ENCODE measurements at places on chromosomes 7 and 10.

GRCh38 chr7:7931626-7932025 lies 37.0 kb upstream of the GLCCI1 start:
- no peak for DNase-seq

DNA sequence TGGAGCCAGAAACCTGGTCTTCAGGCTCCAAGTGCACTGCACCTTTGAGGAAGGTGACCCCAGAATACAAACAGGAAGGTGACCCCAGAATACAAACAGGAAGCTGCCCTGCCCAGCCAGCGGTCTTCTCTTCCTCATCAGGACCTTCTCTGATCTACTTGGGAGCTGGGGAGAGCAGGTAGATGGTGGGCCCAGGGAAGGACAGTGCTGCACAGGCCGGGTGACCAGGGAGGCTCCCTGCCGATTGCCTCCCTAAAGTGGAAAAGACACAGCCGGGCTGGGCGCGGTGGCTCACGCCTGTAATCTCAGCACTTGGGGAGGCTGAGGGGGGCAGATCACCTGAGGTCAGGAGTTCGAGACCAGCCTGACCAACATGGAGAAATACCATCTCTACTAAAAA lies 151.8 kb upstream of the CHST15 start:
- no peak for DNase-seq

DNA sequence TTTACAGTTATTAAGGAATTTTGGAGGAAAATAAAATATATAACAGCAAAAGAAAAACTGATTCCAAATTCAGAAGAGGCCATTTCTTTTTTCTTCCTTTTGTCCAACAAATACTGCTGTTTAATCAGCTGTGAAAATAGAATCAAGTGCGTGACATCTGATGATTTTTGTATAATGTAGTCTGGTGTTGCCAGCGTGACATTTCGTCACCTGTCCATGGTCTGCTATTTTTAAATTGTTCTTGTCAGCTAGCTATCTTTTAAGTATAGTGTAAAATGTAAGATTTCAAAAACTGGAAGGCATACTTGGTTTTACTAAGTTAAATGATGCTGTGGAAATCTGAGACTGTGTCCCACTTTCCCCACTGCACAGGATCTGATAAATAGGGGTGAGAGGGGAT lies 105.9 kb downstream of the CPEB3 start:
- no peak for DNase-seq

DNA sequence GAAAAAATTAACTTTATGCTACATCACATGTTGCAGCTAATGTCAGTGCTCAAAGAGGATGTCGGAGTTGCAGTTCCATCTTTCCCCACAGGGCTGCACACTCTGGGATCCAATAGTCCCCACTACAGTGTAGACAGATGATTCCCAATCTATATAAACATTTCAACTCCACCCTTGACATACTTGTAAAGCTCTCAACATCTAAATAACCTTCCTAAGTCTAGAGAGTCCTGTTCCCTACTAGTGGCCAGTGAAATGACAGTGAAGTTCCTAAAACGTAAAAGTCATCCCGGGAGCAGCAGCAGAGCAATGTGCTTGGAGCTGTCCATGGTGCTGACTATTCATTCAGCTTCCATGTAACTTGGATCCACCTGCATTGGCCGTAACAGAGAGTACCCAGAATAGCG lies 145.1 kb downstream of the GRM8 start:
- no peak for DNase-seq

DNA sequence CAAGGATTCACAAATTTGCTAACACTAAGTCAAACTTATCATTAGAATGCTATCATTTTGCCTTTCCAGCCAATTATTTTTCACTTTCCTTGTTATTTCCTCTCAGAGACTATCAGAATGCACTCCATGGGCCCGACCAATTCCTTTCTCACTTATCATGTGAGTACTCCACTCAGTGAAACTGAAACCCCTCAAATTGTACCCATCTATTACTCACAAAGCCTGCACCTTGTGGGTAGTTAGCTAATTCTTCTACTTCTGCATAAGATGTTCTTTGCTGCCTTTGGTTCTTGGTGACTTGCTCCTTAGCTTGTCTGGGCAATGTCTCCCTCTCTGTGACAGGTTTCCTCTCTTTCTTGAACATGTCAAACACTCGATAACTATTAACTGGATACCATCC lies 35.2 kb upstream of the MBL2 start:
- no peak for DNase-seq

- DNase-seq = no peak
Observed at GRCh38 chr7:18547509-18548187, 52.1 kb downstream of the HDAC9 start.

GRCh38 chr7:137592232-137592896 lies 248.8 kb upstream of the PTN start:
- peak; percentile 21 for DNase-seq

DNA sequence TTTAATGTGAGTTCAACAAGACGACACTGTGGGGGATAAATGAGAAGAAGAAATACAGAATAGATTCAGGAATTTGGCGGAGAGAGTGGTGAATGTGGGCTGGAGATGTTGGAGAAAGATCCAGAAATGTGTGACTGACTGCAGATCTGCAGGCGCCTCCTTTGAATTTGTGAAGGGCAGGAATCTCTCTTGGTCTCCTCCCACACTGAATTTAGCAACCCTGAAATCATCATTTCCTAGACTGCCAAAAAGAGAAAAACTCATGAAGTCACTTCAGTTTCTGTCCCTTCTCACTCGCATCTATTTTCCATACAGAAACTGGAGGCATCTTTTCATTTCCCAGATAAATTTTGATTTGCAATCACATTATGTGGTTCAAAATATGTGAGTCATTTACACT lies 128.7 kb downstream of the GNAI1 start:
- no peak for DNase-seq

DNA sequence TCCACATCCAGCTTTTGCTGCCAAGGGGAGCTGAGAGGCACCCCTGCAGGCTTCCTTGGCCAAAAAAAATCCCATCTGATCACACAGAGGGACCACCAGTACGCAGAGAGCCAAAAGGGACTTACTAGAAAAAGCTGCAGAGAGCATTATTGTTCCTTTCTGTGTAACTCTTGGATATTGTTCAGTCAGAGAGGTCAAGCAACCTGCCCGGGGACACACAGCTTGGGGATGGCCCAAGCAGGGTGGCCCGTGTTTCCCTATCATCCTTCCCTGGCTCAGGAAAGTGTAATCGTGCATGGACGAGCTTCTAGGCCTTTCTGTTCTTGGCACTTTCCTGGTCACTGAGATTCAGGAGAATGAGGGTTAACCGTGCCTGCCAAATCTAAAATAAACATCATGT lies 84.1 kb upstream of the SH2B2 start:
- no peak for DNase-seq

DNA sequence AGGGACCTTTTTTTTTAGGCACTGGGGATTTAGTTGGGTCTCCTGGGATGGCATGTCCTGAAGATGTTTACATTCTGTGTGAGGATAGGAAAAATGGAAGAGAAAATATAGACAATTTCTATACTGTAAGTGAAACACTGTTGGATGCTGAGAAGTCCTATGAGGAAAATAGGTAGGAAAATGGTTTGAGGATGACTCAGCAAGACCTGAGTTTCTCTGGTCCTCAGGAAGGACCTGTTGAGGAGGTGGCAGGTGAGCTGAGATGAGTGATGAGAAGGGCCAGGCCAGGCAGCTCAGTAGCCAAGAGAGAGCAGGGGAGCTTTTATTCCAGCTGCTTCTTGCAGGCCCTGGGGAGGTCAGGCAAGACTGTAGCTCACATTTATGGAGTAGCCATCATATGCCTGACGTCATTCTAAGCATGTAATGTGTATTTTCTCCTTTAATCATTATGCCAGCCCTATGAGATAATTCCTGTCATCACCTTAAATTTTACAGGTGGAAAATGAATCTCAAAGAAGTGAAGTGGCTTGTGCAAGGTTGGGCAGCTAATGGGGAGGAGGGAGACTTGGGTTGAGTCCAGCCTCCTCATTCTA lies 19.1 kb upstream of the LRRC18 start:
- DNase-seq = no peak

DNA sequence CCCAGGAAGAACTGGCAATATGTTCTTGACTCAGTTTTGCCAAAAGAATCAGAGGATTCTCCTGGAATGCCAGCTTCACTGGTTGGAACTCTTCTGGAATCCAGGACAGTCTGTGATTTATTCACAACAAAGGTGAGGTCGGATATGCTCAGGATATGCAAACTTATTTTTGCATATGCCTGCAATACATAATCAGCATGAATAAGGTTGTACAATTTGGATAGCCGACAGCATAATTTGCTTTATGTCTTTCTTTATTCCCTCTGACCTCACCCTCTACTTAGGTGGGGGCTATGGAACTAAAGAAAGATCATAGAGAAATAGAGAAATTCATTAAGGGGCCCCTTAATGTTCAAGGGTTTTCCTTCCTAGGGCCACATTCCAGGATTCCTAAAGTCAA lies 57.6 kb upstream of the AKR1E2 start:
- DNase-seq = no peak

DNA sequence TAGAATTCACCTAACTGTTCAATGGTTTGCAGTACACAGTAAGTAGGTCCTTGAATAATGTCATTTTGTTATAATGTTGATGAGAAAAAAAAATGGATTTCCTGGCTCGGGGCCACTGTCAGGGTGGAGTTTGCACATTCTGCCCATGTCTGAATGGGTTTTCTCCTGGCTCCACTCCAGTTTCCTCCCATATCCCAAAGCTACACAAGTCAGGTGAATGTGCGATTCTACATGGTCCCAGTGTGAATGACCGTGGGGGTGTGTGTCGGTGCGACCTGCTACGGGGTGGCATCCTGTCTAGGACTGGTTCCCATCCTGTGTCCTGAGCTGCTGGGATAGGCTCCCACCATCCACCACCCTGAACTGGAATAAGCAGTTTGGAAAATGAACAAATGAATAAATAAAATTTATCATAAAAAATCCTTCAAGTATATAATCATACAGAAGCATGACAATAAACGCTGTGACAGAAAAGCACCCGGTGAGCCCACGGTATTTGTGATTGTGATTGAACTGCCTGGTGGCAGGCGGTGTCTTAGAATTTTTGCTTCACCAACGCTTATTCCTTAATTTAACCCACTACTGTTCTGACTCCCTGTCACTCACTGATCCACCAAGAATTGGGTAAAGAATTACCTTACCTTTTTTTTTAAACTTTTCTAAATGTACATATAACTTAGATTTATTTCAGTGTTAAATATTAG lies 114.1 kb downstream of the ICA1 start:
- no peak for DNase-seq

DNA sequence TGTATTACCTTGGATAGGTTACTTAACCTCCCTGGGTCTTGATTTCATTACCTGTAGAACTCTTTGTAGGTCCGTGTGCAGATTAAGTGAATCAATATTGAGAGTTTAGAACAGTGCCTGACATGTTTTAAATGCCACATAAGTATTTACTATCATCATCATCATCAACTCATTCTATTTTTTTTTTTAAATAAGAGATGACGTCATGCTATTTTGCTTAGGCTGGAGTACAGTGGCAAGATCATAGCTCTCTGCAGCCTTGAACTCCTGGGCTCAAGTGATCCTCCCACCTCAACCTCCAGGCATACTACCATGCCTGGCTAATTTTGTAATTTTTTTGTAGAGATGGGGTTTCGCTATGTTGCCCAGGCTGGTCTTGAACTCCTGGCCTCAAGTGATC lies 132.0 kb upstream of the FZD8 start:
- DNase-seq = no peak

DNA sequence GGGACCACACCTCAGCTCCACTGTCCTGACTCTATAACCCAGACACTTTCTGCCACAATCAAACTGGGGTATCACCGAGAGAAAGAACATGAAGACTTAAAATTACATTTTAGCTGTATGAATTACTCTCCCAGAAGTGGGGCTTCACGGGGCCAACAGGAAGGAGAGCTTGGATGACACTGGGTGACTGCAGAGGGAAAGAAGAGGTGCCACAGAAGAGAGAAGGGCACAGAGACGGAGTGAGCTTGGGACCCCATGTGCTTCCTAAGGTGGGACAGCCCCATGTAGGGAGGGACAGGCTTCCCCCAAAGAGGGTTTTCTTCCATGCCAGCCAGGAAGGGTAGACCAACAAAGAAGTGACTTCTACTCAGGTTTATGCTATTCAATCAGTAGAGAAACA lies 162.0 kb upstream of the RHEB start:
- DNase-seq = no peak

DNA sequence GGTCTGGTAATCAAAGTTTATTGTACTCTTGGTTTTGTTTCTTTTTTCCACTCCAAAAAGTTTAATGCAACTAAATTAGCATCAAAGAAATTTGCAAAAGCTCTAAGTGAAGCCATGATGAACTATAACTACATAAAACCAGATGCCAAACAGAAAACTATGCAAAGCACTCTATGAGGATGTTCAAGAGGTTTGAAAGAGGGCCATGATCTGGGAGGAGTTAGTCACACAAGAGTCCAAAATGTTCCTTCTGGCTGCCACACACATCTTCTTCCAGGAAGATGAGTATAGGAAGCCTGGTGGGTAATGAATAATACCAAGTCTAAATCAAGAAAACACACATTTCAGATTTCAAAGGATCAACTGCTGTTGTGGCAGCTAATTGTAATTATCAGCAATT lies 28.4 kb downstream of the GLI3 start:
- DNase-seq = no peak

- no peak for DNase-seq
Observed at GRCh38 chr7:2794836-2795636, 49.1 kb downstream of the GNA12 start.

GRCh38 chr10:103679096-103679790 lies 176.1 kb downstream of the SH3PXD2A start:
- DNase-seq = no peak

DNA sequence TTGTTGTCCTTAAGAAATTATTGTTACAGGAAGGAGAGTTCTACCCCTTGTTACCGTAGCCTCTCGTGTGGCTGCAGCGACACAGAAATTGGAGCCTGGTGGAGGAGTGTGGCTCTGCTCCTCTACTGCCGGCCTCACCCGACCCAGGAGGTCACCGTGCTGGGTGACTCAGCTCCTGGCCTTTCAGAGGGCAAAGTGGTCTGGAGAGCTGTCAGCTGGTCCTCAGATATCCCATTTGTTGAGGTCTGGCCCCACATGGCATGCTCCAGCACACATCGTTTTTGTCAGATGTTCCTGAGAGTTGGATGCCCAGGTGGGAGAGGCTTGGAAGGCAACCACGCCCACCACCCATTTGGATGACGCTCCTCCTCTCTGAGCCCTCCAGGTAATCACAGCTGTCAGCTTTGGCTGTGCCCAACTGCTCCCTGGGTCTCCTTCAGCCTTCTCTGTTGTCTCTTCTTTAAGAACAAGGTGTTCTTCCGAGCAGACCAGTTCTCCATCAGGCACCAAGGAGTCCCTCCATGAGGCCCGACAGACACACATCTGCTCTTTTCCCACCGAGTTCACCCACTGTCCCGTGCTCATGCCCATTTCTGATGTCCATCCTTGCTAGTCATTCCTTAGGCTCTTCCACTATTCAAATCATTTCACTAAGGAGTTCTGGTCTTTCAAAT lies 80.3 kb downstream of the RAMP3 start:
- no peak for DNase-seq

GRCh38 chr10:3395458-3395861 lies 222.9 kb upstream of the PITRM1 start:
- no peak for DNase-seq

All from D721Med (cell line).